ENCODE measurements at places on chromosomes 11 and 22.

DNA sequence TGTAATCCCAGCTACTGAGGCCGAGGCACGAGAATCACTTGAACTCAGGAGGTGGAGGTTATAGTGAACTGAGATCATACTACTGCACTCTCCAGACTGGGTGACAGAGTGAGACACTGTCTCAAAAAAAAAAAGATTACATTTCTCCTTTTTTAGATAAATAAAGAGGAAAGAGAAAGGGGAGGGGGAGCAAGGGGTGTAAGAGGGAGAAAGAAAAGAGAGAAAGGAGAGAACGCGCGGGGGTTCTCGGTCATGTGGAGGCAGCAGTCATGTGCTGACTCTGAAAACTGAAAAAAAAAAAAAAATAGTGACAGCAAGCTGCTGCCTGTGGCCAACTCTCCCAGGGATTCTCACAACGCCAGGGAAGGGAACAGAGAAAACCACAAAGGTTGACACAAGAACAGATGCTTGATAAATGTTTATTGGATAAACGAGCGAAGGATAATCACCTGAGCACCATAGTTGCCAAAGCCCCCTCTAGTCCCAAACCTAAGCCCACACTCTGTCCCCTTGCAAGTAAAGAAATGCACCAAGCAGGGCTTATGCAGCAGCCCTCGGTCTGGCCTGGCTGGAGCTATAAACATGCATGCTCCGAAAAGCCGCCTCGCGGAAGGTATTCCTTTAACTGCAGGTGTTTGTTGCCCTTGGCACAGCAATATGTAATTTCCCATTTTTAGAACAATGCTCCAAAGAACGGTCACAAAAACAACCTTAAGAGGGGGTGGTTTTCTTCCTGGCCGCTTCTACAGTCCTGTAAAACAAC, 14.5 kb downstream of the SCGB1A1 start:
- no peak for ATAC-seq

DNA sequence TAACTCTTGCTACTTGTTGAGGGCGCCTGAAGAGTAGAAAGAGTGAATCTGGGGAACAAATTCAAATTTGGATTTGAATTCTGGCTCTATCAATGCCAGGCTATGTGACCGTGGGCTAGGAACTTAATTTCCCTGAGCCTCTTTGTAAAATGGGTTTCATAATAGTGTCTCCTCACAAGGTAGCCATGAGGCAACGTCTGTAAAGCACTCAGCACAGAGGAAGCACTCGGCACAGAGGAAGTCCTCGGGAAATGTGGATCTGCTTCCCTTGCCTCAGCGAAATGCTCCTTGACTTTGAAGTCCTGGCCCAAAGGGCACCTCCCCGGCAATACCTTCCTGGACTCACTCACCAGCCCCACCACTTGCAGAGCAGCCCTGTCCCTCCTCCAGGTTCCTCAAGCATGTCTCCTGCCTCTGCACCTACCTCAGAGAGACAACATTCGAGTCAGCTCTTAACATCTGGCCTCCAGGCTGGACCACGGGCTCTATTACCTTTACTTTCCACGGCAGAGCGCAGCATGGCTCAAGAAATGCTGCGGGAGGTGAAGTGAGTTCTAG, 17.7 kb downstream of the CD6 start:
- ATAC-seq = no peak

DNA sequence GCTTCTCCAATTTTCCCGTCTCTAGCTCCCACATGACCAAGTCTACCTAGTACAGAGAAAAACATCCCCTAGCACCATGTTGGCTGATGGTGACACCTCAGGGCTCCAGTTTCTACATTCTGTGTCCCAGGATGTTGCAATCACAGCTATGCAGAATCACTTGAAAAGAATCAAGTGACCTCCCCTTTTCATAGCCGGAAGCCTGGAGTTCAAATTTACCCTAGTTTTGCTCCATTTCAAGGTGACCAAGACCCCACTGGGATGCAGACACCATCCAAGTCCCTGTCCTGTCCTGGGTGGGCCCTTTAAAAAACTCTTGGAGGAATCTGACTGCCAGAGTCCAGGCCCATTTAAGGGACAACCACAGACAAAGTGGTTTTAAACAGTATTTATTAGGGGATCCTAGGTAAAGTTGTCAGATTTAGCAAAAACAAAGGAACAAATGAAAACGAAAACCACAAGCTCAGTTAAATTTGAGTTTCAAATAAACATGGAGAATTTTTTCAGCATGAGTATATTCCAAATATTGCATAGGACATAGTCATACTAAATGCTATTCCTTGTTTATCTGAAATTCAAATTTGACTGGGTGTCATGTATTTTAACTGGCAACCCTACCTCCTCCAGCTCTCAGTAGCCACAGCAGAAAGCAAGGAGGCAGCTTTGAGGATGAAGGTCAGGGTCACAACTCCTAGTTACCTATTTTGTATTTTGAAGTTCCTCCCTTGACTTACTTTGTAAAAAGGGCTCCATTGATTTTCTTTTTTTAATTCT, 52.4 kb downstream of the MIAT start:
- no peak for ATAC-seq

DNA sequence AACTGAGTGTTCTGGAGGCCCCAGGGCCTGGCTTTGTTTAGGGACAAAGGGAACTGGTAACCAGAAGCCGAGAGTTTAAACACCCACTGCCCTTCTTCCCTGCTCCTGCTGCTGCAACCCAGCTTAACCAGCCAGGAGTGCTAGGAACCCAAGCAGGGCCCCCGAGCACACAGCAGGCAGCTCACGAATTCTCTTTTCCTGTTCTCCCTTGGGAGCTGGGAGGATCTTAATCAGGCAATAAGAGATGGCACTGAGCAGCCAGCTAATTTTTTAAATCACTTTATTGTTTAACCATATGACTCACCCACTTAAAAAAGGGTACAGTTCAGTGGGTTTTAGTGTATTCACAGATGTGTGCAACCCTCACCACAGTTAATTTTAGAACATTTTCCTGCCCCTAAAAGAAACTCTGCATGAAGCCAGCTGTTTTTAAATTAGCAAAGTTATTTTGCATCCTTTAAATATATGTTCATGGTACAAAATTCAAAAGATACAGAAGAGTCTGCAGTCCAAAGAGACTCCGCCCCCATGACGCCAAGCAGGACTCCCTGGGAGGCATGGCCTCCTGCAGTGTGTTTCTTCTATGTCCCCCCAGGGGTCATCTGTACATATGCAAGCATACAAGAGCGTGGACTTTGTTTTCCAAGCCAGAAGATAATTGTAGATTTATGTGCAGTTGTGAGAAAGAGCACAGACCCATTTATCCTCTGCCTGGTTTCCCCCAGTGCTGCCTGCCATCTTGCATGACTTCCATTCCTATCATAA, 18.9 kb upstream of the PPP6R3 start:
- no peak for ATAC-seq
